ENCODE measurements at places on chromosomes 3 and 15.

GRCh38 chr15:40136470-40137302 lies 24.2 kb upstream of the BUB1B start:
- no peak for DNase-seq

GRCh38 chr3:185362850-185363661 lies at the start of gene MAP3K13:
Gene MAP3K13, plus strand, starts transcription at chr3:185363136. Its CDS starts 65,446 bp downstream, at chr3:185428582.
- DNase-seq, result no peak

DNA sequence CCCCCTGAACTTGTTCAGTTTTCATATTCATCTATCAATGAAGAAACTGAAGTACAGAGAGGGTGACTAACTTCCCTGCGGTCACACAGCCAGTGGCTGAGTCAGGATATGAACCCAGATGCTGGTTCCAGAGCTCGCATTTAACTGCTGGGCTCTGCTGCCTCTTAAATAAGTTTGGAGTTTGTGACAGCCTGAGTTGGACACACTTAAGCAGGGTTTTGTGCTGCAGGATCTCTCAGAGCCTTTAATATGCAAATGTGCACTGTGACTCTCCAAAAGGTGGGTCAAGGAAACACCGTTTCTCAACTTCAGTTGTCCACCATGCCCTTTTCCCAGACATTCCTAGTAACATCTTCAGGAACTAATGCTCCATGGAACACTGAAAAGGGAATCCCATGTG lies 45.8 kb downstream of the EBLN2 start:
- no peak for DNase-seq

GRCh38 chr3:49028298-49028672 lies 913 bp downstream of the IMPDH2 start:
- DNase-seq, result no peak

GRCh38 chr3:4472312-4472711 lies 5.2 kb upstream of the SUMF1 start:
- no peak for DNase-seq

- no peak for DNase-seq
Observed at GRCh38 chr3:155046935-155047334, 33.2 kb upstream of the MME start.

DNA sequence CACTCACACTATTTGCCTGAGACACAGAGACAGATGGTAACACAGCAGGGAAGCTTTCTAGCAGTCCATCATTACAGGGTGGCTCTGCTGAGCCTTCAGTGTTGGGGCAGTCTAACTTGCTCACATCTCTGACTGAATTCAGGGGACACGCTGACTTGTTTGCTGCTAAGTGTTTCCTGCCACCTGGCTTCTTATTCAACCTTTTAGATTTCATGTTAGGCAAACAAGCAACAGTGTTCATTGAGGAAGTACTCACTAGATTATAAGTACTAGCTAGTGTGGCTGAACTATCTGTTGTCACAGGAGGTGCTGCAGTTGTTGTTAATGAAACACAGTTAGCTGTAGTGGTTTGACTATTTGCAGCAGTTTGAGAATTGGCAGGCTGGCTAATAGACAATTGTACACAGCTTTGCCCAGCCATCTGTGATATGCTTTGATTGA lies 37.3 kb downstream of the USF3 start:
- DNase-seq, result no peak
